Karpas-422 (cell line): ENCODE measurements at places on chromosomes 12 and 14. TPM values are rescaled to one million over a fixed set of nuclear protein-coding genes. Genes with fewer than 3 reads are reported as not detected.
A peak's percentile ranks its signal among the peaks of the same experiment; 100 is the strongest.

- H3K27ac ChIP-seq = no peak overlapping the region
- no peak for DNase-seq
- no peaks in the 10 kb centered on the region for H3K27me3 ChIP-seq
- H3K36me3 ChIP-seq = no peaks in the 10 kb centered on the region
- no peaks in the 10 kb centered on the region for H3K4me1 ChIP-seq
- no peak overlapping the region for H3K4me3 ChIP-seq
Observed at GRCh38 chr12:91072931-91073330, 15.1 kb upstream of the KERA start.

KRT6C gene
- total RNA-seq = not detected in 2 replicates

BCL11B gene
- total RNA-seq = not detected in 2 replicates

DNA sequence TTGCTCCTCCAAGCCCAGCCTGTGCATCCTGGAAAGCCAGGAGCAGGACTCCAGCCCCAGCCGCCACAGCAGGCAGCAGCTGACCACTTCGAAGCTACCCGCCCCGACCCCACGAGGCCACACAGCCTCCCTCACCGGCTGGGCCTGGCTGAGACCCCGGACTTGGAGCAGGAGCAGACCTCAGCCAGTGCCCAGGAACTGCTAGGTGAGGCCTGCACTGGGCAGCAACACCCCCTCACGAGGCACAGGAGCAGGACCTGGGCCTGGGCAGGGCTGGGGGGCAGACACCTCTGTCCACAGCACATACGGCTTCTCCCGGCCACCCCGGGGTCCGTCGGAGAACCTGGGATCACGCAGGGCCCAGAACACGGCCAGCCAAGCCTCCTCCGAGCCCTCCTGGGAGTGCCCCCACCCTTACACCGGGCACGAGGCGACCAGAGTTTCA, 137.4 kb upstream of the C14orf180 start:
- no peak for DNase-seq
- no peaks in the 10 kb centered on the region for H3K36me3 ChIP-seq
- no peak overlapping the region for H3K4me3 ChIP-seq
- H3K27ac ChIP-seq = no peak overlapping the region

- H3K4me3 ChIP-seq = no peak overlapping the region
- no peak for DNase-seq
- no peaks in the 10 kb centered on the region for H3K36me3 ChIP-seq
- no peaks in the 10 kb centered on the region for H3K4me1 ChIP-seq
- no peaks in the 10 kb centered on the region for H3K27me3 ChIP-seq
Observed at GRCh38 chr12:52965337-52965731, 16.4 kb downstream of the KRT18 start.

- no peaks in the 10 kb centered on the region for H3K4me1 ChIP-seq
- no peaks in the 10 kb centered on the region for H3K27me3 ChIP-seq
- no peak for DNase-seq
- no peaks in the 10 kb centered on the region for H3K36me3 ChIP-seq
- no peak within 1 kb of the TSS for H3K4me3 ChIP-seq
Observed at GRCh38 chr12:4379405-4379804, at the start of gene FGF23. Gene FGF23 (minus strand): TSS chr12:4379712. CDS start chr12:4379582, 130 bp downstream.

GPD1 gene
- total RNA-seq = 1.0 and 1.1 TPM in 2 replicates

DNA sequence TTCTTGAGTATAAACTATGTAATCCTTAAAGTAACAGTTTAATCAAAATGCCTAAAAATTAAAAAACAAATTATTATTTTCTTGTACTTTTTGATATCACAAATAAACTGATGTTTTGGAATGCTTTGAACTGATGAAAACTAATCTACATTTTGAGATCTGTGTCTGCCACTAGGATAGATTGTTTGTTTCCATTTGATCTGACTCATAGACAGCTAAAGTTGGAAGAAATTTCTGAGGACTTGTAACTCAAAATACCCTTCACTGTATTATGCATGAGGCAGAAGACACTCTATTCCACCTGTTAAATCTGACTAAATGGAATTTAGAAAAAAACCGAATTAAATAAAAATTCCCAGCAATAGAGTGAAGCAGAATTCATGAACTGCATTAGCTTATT, 1400.0 kb upstream of the FLRT2 start:
- H3K27ac ChIP-seq = no peak overlapping the region
- no peaks in the 10 kb centered on the region for H3K36me3 ChIP-seq
- no peaks in the 10 kb centered on the region for H3K27me3 ChIP-seq
- DNase-seq = no peak
- peaks cover 8% of the 10 kb centered on the region for H3K4me1 ChIP-seq

DNA sequence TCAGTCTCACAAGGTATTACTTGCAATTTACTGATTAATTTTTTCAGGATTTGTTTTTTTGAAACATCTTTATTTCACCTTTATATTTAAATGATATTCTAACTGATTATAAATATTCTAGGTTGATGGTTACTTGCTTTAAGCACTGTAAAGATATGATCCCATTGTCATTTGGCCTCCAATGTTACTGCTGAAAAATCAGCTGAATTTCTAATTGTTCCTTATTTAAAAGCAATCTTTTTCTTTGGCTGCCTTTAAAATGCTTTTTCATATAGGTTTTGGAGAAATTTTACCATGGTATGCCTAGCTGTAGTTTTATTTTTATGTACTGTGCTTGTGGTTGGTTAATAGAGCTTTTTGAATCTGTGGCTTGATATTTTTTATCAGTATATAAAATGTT, 275.6 kb upstream of the PPFIA2 start:
- H3K27ac ChIP-seq = no peak overlapping the region
- H3K4me3 ChIP-seq = no peak overlapping the region
- no peaks in the 10 kb centered on the region for H3K4me1 ChIP-seq

FSCB gene
- total RNA-seq = not detected in 2 replicates

DNA sequence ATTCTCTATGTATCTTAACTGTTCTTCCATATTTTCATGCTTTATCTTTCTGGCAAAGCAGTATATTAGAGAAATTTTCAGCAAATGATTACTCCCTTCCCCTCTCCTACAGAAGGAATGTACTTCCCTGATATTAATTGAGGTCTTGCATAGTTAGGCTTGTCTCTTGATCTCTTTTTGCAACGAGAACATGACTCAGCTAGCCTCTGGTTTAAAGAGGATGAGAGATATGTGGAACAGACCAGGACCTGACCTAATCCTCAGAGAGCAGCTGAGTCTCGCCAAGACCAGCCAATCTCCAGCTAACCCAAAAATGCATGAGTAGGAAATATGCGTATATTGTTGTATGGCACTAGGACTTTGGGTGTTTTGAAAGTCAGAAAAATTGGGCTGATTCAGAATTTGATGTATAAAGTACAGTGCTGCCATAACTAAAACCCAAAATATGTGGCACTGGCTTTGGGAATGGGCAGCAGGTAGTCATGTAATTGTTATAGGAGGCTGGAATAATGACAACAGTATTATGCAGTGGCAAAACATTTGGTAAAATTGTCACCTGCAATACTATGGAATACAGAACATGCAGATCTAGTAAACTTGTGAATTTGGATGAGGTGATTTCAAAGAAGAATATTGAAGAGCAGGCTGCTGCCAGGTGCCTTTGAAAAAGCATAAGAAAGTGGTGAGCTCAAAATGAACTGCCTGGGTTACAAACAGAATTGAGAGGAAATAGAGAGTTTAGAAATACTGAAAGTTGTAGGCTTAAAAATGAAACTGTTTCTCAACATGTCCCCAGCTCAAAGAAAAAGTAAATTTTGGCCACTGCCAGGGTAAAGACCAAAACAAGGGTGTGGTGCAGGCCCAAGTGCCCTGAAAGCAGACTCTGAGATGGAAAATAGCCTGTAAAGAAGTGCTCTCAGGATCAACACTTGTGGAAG, 9.3 kb upstream of the USP15 start:
- no peak for DNase-seq
- H3K4me3 ChIP-seq = no peak overlapping the region
- no peaks in the 10 kb centered on the region for H3K27me3 ChIP-seq
- H3K27ac ChIP-seq = no peak overlapping the region

DNA sequence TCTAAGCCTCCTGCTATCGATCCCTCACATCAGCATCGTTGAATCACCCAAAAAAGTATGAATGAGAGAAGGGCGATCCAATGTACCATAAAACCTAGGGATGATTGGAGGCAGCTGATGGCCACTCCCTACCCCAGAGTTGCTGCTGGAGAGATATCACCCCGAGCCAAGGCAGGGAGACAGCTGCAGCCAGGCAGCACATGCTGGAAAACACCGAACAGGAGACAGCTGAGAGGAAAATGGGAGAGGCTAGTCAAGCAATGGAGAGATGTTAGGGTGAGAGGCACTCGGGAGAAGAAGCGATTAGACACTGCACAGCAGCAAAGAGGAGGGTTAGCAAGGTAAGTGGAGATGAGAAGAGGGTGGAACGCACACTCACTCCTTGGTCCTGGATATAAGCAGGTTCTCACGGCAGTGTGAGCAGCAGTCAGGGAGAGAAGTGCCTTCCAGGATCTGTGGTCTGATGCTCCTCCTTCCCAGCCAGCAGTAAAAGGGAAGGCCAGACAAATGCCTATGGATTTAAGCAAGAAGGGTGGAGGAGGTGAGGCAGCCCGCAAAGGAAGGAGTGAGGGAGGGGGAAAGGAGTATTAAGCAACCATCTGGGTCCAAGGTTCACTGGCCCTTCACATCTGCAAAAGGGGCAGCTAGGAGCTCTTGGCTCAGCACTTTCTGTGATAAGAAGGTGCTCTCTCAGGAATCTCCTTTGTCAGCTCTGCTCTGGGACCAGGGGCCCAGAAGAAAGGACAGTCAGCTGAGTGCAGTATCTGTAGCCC, at the start of gene SLC7A7:
Gene SLC7A7 (minus strand): TSS at position 495 of the 773 bp plus-strand sequence. CDS start 2,037 bp downstream, outside the sequence.
- no peaks in the 10 kb centered on the region for H3K36me3 ChIP-seq
- no peak within 1 kb of the TSS for H3K27ac ChIP-seq
- DNase-seq = no peak
- peaks cover 16% of the 10 kb centered on the region for H3K4me1 ChIP-seq
- H3K4me3 ChIP-seq = no peak within 1 kb of the TSS

GRCh38 chr14:55715889-55716288, 135.9 kb downstream of the KTN1 start:
- peaks cover 11% of the 10 kb centered on the region for H3K4me1 ChIP-seq
- H3K27me3 ChIP-seq = no peaks in the 10 kb centered on the region
- no peak overlapping the region for H3K4me3 ChIP-seq

GRCh38 chr12:52708010-52708409, 4.7 kb upstream of the KRT77 start:
- H3K27me3 ChIP-seq = no peaks in the 10 kb centered on the region
- DNase-seq = no peak
- no peak overlapping the region for H3K4me3 ChIP-seq
- no peak overlapping the region for H3K27ac ChIP-seq
- no peaks in the 10 kb centered on the region for H3K36me3 ChIP-seq

- no peak overlapping the region for H3K27ac ChIP-seq
- DNase-seq = no peak
- no peaks in the 10 kb centered on the region for H3K27me3 ChIP-seq
- H3K36me3 ChIP-seq = no peaks in the 10 kb centered on the region
- H3K4me1 ChIP-seq = peaks cover 7% of the 10 kb centered on the region
- no peak overlapping the region for H3K4me3 ChIP-seq
Observed at GRCh38 chr12:6229224-6230218, 29.3 kb downstream of the CD9 start.

FOXM1 gene
- 15.4 and 20.8 TPM in 2 replicates for total RNA-seq

- no peaks in the 10 kb centered on the region for H3K4me1 ChIP-seq
- H3K4me3 ChIP-seq = no peak overlapping the region
- no peak overlapping the region for H3K27ac ChIP-seq
Observed at GRCh38 chr12:132554845-132555630, 55.3 kb downstream of the LRCOL1 start.

SOAT2 gene
- total RNA-seq = not detected in 2 replicates

DNA sequence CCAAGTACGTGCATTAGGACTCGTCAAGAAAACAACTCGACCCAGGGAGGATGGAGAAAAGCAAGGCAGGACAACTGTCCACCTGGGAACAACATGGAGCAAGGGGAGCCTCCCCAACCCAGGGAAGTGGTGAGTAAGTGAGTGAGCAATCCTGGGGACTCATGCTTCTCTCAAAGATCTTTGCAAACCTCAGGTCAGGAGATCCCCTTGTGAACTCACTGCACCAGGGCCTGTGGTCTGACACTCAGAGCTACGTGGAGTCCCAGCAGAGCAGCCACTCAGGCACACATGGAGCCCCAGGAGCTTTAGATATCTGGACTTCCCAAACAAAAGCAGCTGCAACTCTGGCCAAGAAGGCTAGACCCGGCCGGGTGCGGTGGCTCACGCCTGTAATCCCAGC, 12.2 kb upstream of the OR5AU1 start:
- DNase-seq = no peak
- no peaks in the 10 kb centered on the region for H3K36me3 ChIP-seq
- H3K27me3 ChIP-seq = peaks cover 8% of the 10 kb centered on the region; the same call in 1 of the 2 replicates
- no peaks in the 10 kb centered on the region for H3K4me1 ChIP-seq
- no peak overlapping the region for H3K4me3 ChIP-seq
- H3K27ac ChIP-seq = no peak overlapping the region

- H3K27me3 ChIP-seq = no peaks in the 10 kb centered on the region
- peak overlapping the region; percentile 97 for H3K27ac ChIP-seq
- H3K4me1 ChIP-seq = peaks cover 43% of the 10 kb centered on the region
- H3K36me3 ChIP-seq = peaks cover 22% of the 10 kb centered on the region
Observed at GRCh38 chr12:119666900-119667576, 895 bp upstream of the PRKAB1 start.

- no peak overlapping the region for H3K27ac ChIP-seq
- no peaks in the 10 kb centered on the region for H3K27me3 ChIP-seq
- no peak overlapping the region for H3K4me3 ChIP-seq
- DNase-seq = no peak
Observed at GRCh38 chr14:103123634-103124500, 606 bp downstream of the TNFAIP2 start.

TAPBPL gene
- 6.1 and 11.2 TPM in 2 replicates for total RNA-seq

ESPL1 gene
- total RNA-seq = 9.4 and 22.8 TPM in 2 replicates
